ENCODE measurements at places on chromosomes 1 and 21.

GRCh38 chr1:61539720-61540462 lies 185.1 kb downstream of the TM2D1 start:
- DNase-seq, result no peak

DNA sequence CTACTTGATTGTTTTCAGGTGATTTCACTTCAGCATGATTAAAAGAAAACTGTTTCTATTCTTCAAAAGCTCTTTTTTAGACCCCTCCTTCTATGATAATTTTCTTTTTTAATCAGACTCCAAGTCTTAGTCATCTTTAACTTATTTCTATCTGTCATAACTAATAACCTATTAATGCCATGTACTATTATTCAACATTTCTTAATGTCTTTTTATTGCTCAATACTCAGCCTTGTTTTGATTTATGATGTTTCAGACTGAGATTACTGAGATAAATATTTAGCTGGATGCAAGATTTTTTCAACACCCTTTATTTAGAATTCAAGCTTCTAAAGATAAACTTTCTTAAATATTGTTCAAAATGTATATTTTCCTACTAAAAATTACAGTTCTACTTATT lies 53.6 kb downstream of the ATP6V1G3 start:
- DNase-seq, result no peak

- DNase-seq, result no peak
Measured at GRCh38 chr1:243473227-243474135, 217.6 kb downstream of the SDCCAG8 start.

DNA sequence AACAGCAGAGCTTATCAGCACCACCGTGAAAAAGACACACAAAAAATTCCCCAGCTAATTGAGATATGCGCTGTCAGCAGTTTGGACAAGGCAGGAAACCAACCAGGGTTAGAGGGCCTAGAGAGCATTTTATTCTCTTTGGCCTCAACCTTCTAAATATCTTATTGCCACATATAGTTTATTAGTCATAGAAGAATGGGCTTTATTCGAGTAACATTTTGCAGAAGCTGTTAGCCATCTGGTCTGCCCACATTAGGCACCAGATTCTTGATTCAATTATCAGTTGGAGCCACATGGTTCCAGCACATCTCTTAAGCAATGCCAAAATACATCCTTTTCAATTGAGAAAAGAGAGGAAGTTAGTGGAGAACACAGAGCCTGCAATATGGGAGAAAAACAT lies 109.9 kb upstream of the CXADR start:
- DNase-seq, result no peak

GRCh38 chr1:112983537-112984131 lies 27.6 kb upstream of the SLC16A1 start:
- no peak for DNase-seq

GRCh38 chr1:169141356-169141755 lies 34.9 kb downstream of the ATP1B1 start:
- no peak for DNase-seq

DNA sequence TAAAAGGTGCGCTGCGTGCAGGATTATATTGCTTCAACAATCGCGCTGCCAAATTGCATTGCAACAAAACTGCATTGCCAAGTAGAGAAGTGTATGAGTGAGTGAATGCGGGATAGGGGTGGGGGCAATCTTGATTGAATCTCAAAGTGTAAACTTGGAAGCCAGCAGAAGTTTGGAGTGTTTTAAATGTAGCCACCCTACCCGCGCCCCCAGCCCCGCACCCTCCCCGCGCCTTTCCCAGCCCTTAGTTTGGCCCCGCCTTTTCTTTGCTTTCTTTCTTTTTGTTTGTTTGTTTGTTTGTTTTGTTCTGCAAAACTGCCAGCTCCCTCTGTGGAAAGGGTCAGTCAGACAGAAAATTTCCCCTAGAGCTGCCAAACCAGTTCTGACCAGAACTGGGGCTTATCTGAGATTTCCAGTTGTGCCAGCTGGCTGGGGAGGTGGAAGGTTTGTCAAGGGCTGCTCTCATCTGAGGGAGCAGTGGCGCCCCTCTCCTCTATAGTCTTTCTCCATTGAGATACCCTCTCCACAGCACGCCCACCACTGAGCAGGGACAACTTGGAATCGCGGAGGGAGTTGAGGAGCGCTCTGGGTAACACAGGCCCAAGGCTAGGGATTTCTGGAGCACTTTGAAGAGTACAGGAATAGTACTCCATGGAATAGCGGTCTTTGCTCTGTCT lies 666 bp upstream of the BEND5 start:
- no peak for DNase-seq
